ENCODE measurements at places on chromosomes 1 and 21.

- DNase-seq, result no peak
Measured at GRCh38 chr1:78070758-78071157, 25.0 kb downstream of the GIPC2 start.

GRCh38 chr1:108059945-108060344 is 95.0 kb upstream of the VAV3 start:
- no peak for DNase-seq

- no peak for DNase-seq
Measured at GRCh38 chr1:31910933-31911332, 27.2 kb downstream of the PTP4A2 start.

DNA sequence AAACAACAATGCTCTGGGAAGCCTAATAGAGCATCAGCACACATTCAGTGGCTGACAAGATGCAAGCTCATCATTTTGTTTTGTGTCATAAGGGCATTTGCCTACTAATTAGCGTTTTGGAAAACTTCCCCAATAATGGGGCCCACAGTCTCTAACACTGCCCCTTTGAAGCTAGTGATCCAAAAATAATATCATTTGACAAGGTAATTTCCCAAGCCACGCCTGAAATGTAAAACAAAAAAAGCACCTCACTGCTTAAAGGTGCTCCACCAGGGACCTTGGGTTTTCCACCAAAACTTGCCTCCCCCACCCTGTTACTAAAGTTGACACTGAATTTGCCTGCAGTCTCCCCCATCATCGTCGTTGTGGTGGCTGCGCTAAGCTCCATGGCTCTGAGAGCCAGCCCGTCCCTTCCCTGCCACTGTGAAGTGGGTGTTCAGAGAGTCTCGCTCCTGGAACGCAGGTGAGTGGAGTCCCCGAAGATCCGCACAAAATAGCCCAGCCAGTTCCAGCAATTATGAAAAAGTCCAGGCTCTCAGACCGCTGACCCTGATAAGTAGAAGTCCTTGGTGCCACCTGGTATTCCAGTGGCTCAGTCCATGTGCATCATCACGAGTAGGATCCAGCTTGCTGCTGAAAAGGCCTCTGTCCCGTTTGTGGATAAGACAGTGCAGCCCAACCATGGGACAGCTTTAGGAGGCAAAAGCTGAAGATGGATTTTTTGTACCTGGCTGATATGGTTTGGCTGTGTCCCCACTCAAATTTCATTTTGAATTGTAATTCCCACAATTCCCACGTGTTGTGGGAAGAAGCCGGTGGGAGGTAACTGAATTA is 52.2 kb downstream of the RAB3GAP2 start:
- no peak for DNase-seq

DNA sequence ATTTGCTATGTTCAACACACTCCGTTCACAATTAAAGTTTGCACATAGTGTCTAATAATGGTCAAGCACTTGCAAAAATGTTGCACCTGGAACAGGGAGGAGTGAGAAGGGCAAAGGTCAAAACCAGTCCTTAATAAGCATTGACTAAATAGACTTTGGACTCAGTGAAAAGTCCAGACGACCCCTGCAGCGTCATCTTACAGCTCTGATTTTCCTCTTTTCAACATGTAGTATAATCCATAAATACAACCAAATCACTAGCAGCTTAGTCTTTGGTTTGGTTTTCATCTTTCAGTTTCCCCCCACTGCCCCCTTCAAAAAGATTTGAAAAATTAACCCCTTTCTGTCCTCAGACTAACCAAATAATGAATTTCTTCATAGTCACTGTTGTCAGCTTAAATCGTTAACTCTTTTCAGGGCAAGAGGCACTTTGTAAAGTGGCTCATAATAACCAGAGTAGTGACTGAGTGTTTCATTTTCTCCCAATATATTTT is 290.3 kb downstream of the PTPRC start:
- no peak for DNase-seq

GRCh38 chr1:116544588-116545358 is 26.1 kb downstream of the CD58 start:
- no peak for DNase-seq

GRCh38 chr1:25163986-25164385 is 68.3 kb downstream of the SYF2 start:
- DNase-seq, result no peak

DNA sequence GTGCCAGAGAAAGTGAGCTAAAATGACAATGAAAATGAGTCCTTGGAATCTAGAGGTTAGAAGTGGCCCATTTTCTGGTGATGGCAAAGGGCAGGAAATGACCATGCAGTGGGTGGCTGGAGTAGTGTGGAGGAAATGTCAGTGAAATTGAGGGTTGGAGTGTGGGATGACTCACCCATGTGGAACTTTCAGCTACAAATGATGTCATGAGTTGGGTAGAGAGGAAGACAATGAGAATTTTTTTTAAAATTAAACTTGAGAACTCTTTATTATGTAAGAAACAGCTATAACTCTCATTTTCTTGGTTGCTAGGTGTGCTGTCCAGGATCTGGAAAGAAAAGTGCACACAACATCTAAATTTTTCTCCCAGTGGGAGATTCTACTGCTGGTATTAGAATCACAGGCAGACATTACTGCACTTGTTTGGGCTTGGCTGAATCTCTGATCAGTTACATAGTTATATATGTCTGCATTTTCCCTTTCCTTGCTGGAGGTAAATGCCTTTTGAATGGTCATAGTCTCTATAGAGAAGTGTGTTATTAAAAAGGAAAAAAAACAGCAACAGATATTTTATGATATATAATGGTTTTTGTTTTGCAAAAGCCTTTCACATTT is 56.8 kb upstream of the GNG12 start:
- no peak for DNase-seq

DNA sequence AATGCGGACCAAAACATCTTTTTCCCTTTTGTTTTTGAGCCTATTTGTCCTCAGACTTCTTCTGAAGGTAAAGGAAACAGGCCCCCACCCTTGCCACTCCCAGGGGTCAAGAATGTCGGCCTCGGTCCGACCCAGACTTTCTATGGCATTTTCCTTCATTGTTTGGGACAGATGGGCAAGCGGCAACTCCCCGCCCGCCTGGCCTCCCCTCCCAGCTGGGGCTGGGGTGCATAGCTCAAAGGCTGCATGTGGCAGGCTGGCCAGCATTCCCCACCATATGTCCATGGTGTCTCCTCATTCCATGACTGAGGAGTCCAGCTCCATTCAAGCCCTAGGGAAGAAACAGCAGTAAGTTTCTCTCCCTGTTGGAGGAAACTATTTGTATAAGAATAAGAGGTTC is 29.4 kb upstream of the TSPEAR start:
- no peak for DNase-seq

- DNase-seq, result no peak
Measured at GRCh38 chr1:2406451-2407041, 5.8 kb downstream of the PEX10 start.

DNA sequence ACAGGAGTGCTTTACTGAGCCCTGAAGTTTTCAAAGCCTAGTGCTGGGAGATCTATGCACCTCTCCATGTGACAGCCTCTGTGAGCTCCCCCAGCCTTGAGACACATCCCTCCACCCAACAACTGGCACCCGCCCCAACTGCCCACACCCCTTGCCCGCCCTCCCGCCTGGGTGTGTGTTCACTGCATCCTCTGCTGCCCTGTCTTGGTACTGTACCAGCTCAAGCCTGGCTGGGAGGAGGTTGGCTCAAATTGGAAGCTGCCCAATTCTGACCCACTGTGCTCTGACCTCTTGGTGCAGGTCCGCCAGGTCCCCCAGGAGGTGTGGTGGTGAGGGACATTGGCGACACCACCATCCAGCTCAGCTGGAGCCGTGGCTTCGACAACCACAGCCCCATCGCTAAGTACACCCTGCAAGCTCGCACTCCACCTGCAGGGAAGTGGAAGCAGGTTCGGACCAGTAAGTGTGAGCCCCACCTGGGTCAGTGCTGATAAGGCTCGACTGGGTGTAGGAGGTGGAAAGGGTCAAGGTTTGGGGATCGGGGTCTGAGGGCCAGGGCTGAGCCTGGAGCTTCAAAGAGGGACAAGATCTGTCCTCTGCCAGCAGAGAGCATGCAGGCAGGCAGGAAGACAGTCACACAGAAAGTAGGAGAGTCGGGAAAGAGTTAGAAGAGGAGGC is 18.0 kb downstream of the TMEM81 start:
- DNase-seq, result no peak

DNA sequence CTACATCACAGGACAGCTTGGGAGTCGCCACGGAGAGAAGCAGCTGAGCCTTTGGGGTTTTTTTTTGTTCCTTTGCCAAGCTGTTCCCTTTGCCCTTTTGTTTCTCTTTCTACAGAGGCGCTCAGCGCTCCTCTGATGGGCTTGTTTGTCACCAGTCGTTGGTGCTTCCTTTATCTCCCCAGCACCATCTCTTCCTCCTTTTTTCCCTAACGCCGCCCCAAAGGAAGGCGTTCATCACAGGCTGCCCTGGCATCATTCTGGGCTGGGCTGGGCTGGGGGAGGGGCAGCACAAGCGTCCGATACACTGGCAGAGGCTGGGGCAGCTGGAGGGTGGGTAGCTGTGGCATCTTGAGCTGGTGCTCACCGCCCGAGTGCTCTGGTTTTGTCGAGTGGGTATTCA is 10.5 kb downstream of the IGSF21 start:
- no peak for DNase-seq

- no peak for DNase-seq
Measured at GRCh38 chr21:16522548-16522947, 792.8 kb downstream of the USP25 start.

DNA sequence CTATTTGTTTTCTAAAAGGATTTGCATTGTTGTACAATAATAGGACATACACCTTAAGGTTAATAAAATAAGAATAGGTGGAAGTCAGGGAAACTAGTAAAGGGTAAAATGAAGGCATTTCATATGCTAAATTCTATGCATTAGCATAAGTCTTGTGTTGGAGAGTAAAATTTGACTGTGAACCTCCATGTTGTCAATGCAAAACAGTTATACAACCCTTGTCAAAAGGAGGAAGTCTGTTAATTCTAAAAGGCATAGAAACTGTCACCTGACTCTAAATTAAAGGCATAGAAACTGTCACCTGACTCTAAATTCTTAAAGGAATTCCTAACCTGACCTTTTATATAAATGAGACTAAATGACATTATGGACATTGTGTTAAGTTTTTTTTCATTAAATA is 291.8 kb downstream of the OLFM3 start:
- DNase-seq, result no peak

DNA sequence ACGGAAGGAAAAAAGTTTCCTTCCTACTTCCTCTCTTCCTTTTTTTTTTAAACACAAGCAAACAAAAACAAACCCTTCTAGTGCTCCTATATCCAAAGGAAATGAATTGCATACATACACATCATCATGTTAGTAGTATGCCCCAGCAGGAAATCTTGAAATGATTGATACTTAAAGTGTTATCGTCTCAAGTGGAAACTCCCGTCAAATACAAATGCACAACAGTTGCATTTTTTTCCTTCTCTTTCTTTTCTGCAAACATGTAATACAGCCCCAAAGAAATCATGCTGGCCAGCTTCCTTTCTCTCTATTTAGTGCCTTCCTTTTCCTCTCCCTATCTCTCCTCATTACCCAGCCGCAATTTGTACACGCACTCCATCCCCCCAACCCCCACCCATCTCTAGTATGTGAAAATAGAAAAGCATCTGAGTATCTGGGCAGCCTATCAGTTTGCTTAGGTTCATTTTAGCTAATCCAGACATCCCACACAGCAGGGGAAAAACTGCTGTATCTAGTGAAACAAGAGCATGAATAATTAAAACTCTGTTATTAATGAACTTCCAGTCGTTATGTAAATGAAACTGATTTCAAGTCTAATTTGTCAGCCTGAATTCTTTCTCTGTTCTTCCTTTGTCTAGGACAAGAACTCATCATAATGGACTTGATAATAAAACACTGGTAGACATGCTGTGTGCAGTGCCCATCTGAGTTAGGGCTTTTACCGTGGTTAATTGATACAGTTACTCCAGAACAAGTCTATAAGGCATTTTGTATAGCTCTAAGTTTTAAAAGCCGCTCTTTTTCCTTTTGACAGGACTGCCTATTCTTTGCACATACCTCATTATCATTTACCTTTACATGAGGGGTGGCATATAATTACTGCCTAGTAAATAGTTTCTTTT is 336.5 kb upstream of the ADGRL2 start:
- DNase-seq, result no peak

- no peak for DNase-seq
Measured at GRCh38 chr21:33244779-33245105, 15.0 kb downstream of the IFNAR2 start.

DNA sequence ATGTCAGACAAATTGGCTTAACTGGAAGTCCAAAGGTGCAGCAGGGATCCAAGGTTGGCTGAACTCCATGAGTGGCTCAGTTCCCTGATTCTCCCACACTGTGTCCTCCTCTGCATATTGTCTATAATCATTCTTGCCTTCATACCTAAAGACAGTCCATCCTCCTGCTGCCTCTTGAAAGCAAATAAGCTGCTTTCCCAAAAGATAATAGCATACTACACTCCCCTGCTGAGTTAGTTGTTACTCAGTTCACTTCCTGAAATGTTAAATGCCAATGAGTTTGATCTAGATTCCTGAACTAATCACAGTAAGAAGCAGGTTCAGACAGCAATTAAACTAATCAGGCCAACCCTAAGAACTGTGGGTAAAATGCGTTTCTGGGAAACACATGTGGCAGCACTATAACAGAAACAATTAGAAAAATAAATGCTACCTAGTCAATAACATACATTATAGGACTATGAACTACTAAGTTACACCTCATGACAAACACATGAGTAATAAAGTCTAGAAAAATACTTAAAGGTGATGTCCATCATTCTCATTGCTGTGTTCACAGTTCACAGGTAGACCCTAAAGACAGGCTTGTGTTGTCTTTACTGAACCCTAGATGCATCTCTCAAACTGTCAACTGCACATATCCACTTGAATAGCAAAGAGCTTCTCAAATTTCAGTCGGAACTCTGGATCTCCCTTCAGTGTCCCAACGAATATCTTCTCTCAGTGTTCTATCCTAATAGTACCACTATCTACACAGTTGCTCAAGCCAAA is 50.8 kb upstream of the BOLA1 start:
- DNase-seq, result no peak

DNA sequence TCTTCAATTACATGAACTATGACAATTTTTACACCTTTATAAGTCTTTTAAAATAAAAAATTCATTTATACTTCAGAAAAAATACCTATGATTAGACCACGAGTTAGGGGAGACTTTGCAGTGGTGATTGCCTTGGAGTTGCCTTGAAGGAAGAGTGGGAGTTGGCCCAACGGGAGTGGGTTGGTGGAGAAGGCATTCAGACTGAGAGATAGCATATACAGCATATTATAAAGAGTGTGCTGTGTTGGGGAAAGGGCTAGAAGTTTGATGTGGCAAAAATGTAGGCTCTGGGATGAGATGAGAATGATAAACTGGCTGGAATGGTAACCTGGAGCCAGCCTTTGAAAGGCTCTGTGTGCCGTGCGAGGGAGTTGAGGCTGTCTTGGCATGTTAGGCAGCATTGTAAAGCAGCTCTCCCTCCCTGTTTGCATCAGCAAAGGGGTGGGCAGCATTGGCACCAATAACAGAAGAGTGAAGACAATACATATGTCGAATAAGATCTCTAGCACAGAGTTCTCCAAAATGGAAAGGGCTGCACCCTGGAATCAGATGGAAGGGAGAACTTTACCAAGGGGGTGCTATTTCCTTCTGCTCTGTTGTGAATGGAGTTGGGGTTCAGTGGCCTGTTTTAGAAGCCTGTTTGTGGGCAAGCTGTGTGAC is 24.4 kb downstream of the MPZL1 start:
- DNase-seq, result no peak

Measured in NCI-H1417 treated with DMSO at 0.1 percent for 48 hours (cell line).